ENCODE measurements at places on chromosomes 6 and 20.

DNA sequence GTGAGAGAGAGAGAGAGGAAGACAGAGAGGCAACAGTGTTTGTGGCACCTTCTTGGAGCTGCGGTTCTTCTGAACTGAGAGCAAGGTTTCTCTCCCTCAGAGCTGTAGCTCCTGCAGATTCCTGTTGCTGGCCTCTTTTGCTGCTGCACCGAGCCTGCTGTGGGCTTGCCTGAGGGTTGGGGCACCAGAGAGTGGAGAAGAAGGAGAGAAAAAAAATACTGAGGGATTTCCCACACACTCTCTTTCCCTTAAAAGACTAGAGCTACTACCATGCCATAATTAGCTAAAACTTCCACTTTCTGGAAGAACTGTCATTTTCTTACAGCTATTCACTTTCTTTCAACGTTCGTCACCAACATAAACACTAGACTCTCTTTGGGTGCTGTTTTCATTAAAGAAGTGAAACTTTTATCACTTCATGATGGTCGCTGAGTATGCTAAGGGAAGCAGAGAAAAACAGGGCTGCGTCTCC, 18.2 kb upstream of the ECI2 start:
- DNase-seq: no peak

DNA sequence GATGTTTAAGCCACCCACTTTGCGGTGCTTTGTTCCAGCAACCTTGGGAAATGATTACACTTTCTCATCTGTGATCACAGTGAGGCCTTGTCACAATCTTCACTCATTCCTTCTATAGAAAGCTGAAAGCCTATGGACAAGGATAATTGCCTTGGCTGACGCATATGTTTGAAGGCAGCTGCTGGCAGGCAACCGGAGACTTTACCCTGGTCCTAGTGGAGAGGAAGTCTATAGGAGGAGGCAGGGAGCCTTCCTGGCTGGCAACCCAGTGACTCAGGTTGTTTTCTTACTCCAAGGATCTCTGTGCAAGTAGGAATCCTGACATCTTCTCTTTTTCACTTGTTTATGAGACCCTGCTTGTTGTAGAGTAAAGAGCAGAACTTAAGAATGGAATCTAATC, 34.1 kb upstream of the ESR1 start:
- no peak for DNase-seq

DNA sequence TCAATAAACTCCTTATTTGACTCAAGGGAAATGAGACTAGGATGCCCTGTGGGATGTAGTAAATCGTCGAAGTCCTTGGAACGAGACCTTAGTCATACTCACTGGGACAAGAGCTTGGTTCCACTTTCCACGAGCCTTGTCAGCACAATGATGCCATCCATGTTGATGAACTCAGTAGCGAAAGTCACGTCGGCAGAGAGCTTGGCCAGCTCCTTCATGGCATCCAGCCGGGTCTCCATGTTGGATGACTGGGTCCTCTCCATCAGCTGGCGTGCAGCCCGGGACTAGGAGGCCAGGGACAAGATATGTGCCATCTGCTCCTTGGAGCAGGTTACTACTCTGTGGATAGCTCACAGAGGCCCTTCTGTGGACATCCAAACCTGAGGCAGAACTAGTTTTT, 17.5 kb downstream of the ELMO2 start:
- DNase-seq: no peak

GRCh38 chr6:163228041-163228440, 186.5 kb upstream of the QKI start:
- DNase-seq: no peak

GRCh38 chr6:3545156-3545555, 88.3 kb upstream of the SLC22A23 start:
- DNase-seq: no peak

- DNase-seq: no peak
Measured at GRCh38 chr6:119026822-119027221, 51.6 kb downstream of the FAM184A start.

DNA sequence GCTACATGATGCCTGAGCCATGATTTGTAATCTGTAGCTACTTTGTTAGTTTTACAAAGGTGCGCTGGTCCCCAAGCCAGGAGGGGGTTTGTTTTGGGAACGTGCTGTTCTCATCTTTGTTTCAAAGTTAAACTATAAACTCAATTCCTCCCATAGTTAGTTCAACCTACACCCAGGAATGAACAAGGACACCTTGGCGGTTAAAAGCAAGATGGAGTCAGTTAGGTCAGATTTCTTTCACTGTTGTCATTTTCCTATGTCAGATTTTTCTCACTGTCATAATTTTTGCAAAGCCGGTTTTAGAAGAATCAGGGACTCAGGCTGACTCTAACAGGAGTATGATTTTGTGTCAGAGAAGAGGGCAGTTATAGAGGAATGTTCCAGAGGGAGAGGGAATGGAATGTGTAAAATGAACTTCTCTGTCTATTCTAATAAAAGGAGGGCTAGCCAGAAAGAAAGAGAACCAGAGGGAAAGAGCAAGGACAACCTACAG, 2.3 kb upstream of the GMPR start:
- DNase-seq: no peak

DNA sequence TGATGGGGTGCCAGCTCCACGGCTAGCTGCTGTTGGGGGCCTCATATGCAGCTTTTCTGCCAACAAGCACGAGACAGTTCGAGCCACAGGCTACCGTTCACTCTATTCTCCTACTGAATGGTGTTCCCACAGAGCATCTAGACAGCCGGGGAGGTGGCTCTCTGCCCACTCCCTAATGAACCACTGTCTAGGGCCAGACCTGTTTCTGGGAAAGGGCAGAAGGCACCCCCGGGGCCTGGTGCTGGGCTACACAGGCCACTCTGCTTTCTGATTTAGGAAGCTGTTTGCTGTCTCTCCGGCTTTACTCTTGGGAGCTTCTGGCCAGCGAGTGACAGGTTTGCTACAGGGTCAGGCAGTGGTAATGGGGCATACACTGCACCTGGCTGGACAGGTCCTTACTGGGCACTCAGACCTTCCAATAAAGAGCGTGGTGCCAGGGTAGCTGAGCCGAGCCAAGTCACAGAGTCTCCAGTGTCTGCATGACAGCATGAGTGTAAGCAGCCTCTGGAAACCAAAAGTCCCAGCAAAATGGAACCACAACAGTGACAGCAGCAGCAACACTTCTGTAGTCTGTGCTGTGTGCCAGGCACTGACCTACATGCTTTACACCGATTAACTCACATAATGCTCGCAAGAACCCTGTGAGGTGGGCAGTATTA, 8.4 kb downstream of the CCDC167 start:
- no peak for DNase-seq

- no peak for DNase-seq
Measured at GRCh38 chr20:63079971-63080370, 73.2 kb upstream of the BHLHE23 start.

DNA sequence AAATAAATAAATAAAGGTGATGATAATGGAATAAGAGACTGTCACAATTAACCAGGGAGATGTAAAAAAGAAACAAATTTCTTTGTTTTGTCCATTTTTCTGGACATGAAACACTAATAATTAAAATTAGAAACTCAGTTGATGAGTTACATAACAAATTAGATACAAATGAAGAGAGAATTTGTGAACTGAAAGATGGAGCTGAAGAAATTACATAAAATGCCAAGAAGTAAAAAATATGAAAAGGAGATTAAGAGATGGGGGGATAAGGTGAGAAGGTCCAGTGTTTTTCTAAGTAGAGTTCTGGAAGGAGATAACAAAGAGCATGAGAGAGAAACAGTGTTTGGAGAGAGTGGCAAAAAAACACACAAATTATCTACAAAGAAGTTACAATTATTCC, 89.4 kb upstream of the AGPAT4 start:
- DNase-seq: no peak

GRCh38 chr6:83389606-83390005, 41.2 kb downstream of the ME1 start:
- DNase-seq: no peak

GRCh38 chr6:24332317-24332716, 25.5 kb downstream of the DCDC2 start:
- DNase-seq: peak; percentile 95

DNA sequence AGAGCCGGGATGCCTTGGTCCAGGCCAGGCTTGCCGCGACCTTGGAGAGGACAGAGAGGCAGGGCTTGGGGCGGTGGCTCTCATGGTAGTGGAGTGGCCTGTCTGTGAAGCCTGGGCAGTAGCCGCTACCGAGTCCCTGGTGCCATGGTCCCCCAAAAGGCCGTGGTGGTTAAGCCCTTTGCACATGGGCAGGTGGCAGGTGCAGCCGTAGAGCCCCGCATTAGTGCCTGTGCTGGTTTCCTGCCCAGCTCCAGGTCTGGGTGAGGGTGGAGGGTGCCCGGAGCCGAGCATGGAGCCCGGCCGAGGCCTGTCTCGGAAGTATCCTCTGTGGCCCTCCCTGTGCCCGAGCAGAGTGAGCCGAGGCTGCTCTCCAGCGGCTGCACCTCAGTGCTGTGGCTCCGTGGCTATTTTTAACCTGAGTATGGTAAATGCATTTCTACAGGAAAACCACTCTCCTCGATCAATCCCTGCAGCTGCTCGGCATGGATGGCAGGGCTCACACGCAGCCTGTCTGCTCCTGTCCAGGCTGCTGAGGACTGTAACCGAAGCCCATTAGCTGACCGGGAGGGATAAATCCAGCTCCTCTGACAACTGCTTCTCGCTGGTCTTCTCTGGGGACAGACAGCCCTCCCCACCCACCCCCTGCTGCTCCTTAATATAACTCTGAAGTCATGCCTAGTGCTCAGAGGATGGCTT, 36.3 kb upstream of the GATA5 start:
- DNase-seq: no peak

- DNase-seq: no peak
Measured at GRCh38 chr20:16474363-16474762, 98.9 kb downstream of the KIF16B start.

- DNase-seq: no peak
Measured at GRCh38 chr6:6665555-6666243, 77.2 kb downstream of the LY86 start.

- no peak for DNase-seq
Measured at GRCh38 chr6:43913375-43914271, 143.6 kb downstream of the VEGFA start.

DNA sequence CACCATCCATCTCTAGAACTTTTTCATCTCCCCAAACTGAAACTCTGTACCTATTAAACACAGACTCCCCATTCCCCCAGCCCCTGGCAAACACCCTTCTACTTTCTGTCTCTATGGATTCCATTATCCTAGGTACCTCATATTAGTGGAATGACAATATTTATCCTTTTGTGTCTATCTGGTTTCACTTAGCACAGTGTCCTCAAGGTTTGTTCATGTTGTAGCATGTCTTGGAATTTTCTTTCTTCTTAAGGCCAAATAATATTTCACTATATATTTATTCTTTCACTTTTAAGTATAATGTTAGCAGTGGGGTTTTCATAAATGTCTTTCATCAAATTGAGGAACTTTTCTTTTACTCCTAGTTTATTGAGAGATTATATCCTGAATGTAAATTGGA, 56.8 kb upstream of the DSP start:
- no peak for DNase-seq

GRCh38 chr6:142543606-142544005, 241.8 kb downstream of the ADGRG6 start:
- DNase-seq: no peak

GRCh38 chr6:123182998-123183397, 187.0 kb downstream of the CLVS2 start:
- no peak for DNase-seq

GRCh38 chr6:41943456-41943855, 1.8 kb upstream of the CCND3 start:
- no peak for DNase-seq

DNA sequence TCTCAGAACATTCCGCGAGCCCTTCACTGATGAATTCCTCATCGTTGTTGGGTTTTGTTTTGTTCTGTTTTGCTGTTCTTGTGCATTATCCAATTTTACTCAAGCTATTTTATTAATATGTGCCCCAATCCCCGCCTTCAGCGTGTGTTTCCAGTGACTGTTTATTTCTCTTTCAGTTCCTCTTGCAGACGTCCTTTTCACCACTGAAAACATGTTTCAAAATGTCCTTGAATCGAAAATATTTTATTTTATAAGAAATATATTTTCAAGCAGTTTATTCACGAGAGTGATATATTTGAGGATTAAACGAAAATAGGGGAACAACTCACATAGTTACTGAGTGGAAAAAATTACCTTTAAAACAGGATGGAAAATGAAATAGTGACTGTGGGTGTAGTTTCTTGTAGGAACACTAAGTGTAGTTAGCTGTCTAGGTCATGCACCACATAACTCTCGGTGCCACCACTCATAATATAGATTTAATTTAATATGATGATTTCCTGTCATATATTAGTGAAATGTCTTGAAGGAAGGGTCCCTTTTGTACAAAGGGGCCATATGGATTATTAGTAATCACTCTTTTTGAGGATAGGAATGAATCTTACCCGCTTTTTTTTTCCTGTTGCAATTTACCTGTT, 45.3 kb upstream of the HDDC2 start:
- DNase-seq: no peak

GRCh38 chr6:67501755-67502154, 1133.3 kb upstream of the ADGRB3 start:
- no peak for DNase-seq

DNA sequence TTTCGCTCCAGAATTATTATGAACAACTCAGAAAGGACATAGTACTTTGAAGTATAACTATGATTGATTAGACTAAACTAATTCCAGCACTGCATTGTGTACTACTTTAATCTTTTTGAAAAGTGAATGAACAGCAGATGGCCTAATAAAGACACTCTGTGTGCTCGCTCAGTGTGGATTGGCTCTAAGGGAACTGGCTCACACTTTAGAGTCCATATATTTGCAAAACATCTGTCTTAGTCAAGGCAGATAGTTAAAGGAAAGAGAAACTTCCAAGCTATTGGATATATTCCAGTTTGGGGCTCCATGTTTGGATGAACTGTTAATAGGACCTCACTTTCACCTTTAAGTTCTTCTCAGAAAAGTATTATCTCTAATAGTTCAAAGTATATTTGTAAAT, 218.9 kb downstream of the EYA4 start:
- no peak for DNase-seq

GRCh38 chr6:145323646-145324045, 411.7 kb downstream of the EPM2A start:
- DNase-seq: no peak

DNA sequence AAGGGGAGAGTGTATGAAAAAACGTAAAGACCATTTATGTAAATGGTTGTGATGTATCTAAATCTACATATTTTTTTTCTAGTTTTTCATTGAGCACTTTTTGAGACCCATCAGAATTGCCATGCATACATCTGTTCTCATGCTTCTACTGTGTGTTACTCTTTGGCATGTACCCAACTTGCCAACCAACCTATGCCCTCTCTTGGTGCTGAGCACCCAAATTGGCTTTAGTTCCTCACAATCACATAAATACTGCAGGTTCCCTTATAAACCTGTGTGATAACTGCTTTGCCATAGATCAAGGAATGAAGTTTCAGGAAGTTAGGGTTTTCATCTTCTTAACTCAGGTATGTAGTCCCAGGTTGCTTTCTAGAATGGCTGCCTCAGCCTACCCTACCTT, 7.8 kb downstream of the ENPP3 start:
- DNase-seq: no peak
